Bronchial epithelial cell (primary cell): ENCODE measurements at places on chromosomes 1 and 21. TPM values are rescaled to one million over a fixed set of nuclear protein-coding genes. Genes with fewer than 3 reads are reported as not detected.

The PGD gene
- total RNA-seq = 52.4 and 74.5 TPM in 2 replicates

The FMO4 gene
- 0.79 and 1.2 TPM in 2 replicates for total RNA-seq

The DHRS3 gene
- 29.3 and 63.7 TPM in 2 replicates for total RNA-seq

The NPHP4 gene
- 3.2 and 6.8 TPM in 2 replicates for total RNA-seq

The ZFP69B gene
- 1.6 and 2.6 TPM in 2 replicates for total RNA-seq

The ZNF678 gene
- total RNA-seq = 5.3 and 8.6 TPM in 2 replicates

The HSD11B1 gene
- total RNA-seq = 4.1 and 10.5 TPM in 2 replicates

The CR1L gene
- not detected in 2 replicates for total RNA-seq

The KMO gene
- not detected in 2 replicates for total RNA-seq

The BTBD8 gene
- total RNA-seq = 2.6 and 4.1 TPM in 2 replicates

The AZIN2 gene
- 1.3 and 1.5 TPM in 2 replicates for total RNA-seq

The LGR6 gene
- under 0.01 TPM in 1 of 2 replicates, not detected in the other for total RNA-seq

The MR1 gene
- 14.7 and 23.8 TPM in 2 replicates for total RNA-seq

The PDXK gene
- total RNA-seq = 535 and 591 TPM in 2 replicates

The MARK1 gene
- 3.9 and 10.4 TPM in 2 replicates for total RNA-seq

The CLCA4 gene
- 12.1 and 45.8 TPM in 2 replicates for total RNA-seq

The LCE1A gene
- total RNA-seq = not detected in 2 replicates
